ENCODE measurements at places on chromosomes 5 and 9. TPM values are rescaled to one million over a fixed set of nuclear protein-coding genes. Genes with fewer than 3 reads are reported as not detected.

The KCNV2 gene
- total RNA-seq: not detected

The IL13 gene
- 0.34 TPM for total RNA-seq

The NACC2 gene
- total RNA-seq: 66.5 TPM

The PCDHGA7 gene
- total RNA-seq: 7.6 TPM

The SOHLH1 gene
- total RNA-seq: not detected

The TCOF1 gene
- total RNA-seq: 12.6 TPM

The C9orf50 gene
- total RNA-seq: not detected

The PCDHGB2 gene
- 13.4 TPM for total RNA-seq

Data from heart left ventricle (tissue), 16 donors.